ENCODE measurements at places on chromosomes 1 and 21.

- DNase-seq = no peak
Observed at GRCh38 chr1:3599816-3600215, 11.5 kb downstream of the MEGF6 start.

DNA sequence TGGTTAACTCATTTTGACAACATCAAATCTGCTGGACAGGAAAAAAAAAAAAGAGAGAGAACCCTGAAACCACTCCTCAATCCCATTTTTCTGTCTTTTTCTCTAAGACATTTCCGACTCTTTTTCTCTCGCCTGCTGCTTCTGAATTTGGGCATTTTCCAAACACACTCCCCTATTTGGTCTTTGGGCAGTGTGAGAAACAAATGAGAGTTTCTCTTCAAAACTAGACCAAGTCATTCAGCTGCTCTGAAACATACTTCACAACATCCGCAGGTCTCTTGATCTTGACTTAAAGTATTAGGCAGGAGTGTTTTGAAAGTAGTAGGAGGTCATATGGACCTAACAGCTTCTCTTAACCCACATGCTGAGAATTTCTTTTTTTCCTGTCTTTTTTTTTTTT is 364.8 kb upstream of the ESRRG start:
- no peak for DNase-seq

DNA sequence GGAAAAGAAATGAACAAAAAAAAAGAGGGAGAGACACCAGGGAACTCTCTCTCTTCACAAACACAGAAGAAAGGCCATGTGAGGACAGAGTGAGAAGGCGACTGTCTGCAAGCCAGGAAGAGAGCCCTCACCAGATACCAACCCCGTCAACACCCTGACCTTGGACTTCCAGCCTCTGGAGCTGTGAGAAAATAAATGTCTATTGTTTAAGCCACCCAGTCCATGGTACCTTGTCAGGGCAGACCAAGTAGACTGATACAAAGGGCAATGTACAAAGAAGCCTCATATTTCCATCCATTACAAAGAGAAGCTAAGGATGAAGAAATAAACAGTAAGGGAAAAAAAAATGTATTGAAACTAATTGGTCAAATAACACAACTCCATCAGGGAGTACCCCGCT is 146.6 kb downstream of the ZNF281 start:
- no peak for DNase-seq

GRCh38 chr1:173415490-173415889 is 61.6 kb upstream of the PRDX6 start:
- DNase-seq = no peak

GRCh38 chr1:69077198-69077597 is 490.5 kb upstream of the LRRC7 start:
- DNase-seq = no peak

DNA sequence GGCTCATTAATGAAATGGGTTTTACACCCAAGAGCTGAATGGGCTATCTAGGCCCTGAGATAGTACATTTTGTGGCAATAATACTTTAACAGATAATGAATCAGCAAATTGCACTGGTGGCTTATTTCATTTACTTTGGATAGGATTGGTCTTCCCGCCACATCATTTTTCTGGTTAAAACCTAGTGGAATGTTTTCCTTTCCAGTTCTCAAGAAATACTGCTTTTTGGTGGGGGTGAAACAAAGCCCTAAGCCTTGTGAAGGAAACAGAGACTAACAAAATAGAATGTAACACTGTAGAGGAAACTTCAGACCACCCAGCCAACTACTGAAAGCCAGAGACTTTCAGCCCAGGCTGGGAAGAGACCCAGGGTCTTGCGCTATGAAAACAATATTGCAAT is 172.2 kb downstream of the HHIPL2 start:
- DNase-seq = no peak

- DNase-seq = no peak
Observed at GRCh38 chr21:44333509-44334328, 5.5 kb downstream of the CFAP410 start.

DNA sequence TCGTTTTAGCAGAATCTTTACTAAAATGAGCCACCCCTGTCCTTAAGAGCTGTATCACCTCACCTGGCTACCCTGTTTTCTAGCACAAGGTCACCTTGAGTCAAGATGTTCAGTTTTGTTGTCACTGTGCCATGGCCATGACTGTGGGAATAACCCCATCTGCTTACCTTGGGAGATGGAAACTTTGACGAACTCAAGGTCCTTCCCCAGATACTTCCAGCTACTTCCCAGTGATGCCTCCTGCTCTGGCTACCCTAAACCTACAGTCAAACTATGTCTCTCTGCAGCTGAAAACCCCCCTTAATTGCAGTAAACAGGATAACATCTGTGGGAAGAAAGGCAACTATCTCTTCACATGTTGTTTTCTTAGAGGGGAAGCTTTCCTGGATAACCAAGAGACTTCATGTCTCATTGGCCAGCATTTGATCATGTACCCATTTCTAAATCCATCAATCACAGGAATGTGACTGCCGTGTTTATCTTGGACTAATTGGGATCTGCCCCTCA is 89.5 kb upstream of the C1orf21 start:
- DNase-seq = no peak

DNA sequence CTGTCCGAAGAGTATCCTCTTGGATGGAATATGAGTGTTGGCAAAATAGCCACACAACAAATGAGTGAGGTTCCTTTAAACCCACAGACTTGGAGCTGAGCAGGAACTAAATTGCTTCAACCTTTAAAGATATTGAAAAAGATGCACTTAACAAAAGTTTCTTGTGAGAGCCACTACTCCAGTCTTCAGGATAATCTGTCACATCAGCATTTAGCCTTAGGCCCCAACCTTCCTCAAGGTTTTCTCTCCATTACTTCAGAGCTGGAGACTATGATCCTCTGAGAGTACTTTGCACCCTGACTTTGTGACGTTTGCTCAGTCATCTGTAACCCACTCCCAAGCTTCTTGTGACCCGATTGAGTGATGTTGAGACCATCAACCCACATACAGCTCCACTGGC is 212.8 kb downstream of the LRRC40 start:
- no peak for DNase-seq

- DNase-seq = no peak
Observed at GRCh38 chr1:33088119-33088906, 7.4 kb downstream of the AZIN2 start.

GRCh38 chr1:157993147-157993917 is at the start of gene KIRREL1:
TSS of gene KIRREL1 (plus strand) at chr1:157993645. CDS start at chr1:157993677, 32 bp downstream.
- no peak for DNase-seq

DNA sequence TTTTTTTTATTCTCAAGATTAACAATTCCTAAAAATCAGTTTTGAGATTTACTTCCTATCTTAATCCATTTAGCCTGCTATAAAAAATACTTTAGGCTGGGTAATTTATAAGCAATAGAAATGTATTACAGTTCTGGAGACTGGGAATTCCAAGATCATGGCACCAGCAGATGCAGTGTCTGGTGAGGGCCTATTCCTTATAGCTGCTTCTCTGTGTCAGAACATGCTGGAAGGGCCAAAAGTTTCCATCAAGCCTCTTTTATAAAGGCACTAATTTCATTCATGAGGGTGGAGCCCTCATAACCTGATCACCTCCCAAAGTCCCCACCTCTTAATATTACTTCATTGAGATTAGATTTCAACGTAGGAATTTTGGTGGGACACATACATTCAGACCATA is 41.7 kb downstream of the RNF2 start:
- no peak for DNase-seq

DNA sequence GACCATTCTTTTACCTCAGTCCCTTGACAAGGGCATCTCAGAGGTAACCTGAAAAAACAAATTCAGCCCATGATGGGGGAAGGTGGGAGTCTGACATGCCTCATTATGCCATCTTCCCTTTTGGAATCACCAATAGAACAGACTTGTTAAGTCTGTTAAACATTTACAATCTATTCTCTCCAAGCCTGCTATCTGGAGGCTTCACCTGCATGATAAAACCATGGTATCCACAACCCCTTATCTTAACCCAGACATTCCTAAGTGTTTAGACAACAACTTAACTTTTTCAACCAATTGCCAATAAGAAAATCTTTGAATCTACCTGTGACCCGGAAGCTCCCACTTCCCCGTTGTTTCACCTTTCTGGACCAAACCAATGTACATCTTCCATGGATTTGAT is 233.0 kb upstream of the CACYBP start:
- no peak for DNase-seq

DNA sequence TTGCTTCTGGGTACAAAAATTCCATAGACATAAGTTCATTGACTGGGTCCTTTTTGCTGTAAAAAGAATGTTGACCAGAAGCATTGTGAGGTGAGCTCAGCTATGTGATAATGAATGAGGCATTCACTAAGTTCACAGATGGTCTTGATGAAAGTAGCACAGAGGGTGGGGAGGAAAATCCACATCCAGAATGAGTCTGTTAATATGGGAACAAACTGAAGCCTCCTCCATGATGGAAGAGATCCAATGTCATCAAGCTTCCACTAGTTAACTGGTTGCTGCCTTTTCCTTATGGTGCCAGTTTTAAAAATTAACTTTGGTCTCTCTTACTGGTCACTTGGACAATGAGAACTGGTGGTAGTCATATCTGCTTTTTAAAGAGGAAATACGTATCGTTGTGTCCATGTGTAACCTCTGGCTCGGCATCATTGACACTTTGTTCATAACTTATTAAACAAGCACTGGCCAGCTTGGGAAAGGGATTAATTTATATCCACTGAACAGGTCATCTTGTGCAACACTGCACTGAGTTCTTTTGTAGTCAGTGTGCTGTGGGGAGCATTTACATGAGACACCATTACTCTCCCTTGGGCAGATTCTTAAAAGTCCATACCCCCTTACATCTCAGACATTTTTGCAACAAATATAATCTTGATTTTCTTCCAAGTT is 88.6 kb downstream of the ADAMTS1 start:
- no peak for DNase-seq

- DNase-seq = no peak
Observed at GRCh38 chr1:64572222-64572900, 102.4 kb downstream of the CACHD1 start.

DNA sequence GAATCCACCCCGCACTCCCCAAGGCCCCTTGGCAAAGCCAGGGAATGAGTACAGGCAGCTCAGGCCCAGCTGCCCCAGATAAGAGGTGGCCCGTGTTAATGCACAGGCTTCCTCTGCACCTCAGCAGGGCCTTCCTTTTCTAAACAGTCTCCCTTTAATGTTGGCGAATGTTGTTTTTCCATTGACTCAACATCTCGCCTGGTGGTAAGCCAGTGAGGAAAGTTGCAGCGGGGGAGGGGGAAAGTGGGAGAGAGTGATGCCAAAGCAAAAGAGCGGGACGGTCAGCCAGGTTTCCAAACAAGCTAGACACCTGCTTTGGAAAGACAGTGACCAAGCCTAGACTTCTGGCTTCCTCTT is 10.3 kb upstream of the PROX1 start:
- DNase-seq = no peak

DNA sequence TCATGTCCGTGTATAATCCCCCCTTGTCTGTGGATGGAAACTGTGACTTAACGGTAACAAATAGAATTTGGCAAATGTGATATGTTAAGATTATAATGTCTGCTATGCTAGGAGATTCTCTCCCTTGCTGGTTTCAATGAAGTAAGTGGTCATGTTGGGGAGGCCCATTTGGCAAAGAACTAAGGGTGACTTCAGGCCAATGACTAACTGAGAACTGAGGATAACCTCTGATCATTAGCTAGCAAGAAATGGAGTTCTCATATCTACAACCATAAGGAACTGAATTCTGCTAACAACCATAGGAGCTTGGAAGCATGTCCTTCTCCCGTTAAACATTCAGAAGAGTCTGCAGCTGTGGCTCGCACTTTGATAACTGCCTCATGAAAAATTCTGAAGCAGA is 2.3 kb downstream of the IFI44L start:
- DNase-seq = no peak

GRCh38 chr1:38173157-38173831 is 126.7 kb upstream of the POU3F1 start:
- no peak for DNase-seq

DNA sequence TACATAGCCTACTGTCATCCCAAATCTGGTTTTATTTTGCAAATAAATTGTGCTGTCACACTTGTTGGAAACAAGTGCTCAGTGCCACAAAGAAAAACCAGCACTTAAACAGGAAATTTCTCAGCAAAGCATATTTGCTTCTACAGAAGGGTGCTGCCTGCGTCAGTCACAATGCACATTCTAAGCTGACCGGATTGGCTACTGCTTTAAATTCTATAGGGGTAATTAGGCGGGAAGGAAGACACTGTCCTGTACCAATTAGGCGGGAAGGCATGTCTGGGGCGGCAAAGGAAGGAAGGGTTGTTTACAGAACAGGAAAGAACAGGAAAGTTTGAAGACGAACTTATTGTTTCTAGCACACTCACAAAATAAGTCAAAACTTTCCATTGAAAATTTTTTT is 2.8 kb downstream of the IFI16 start:
- no peak for DNase-seq

DNA sequence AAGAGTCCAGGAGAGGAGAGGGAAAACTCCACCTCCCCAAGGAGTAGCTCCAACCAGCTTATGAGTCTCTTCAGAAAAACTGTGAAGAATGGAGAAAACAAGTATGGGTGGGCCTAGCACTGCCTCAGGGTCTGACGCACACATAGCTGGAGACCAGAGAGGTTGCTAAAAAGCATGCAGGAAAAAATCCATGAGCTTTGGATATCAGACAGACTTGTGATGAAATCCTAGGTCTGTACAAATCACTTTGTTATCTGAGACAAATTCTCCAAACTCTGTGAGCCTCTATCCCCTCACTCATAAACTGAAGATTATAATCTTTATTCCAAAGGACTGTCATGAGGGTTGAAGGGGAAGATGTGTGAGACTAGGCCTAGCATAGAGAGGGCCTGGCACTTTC is 141.5 kb upstream of the FGGY start:
- DNase-seq = no peak

DNA sequence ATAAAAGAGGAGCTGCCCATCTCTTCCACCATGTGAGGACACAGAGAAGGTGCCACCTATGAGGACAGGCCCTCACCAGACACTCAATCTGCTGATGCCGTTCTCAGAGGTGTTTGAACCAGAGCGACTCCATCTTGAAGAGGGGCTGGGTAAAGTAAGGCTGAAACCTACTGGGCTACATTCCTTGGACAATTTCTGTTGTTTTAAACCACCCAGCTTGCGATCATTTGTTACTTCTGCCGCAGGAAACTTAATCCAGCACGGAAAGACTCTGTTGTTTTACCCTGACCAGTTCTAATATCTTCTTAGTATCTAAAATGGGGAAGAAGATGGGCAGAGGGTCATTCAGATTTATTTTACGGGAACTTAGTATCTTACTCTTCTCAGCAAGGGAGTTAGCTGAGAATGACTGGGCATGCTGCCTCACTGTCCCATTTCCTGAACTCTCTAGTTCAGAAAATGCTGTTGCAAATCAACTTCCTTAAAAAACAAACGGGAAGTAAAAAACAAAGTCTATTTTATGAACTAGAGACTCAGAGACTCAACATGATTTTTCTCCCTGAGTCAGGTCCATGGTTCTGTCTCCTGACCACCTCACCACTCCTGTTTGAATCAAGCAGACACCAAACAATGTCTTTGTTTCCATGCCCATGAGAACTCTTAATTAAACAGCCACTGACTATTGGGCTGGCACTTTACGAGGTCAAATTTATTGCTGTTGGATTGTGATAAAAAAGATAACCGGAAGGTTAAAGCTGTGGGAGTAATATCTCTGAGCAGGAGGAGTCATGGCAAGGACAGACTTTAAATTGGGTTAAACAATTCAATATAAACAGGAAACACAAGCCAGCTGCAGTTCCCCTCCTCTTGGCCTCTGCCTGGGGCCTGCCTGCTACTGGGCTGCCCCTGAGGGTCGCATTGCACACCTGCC is 23.8 kb upstream of the IFNAR1 start:
- DNase-seq = no peak

Measured in RWPE2 (cell line).